ENCODE measurements at places on chromosomes 6 and 20.

DNA sequence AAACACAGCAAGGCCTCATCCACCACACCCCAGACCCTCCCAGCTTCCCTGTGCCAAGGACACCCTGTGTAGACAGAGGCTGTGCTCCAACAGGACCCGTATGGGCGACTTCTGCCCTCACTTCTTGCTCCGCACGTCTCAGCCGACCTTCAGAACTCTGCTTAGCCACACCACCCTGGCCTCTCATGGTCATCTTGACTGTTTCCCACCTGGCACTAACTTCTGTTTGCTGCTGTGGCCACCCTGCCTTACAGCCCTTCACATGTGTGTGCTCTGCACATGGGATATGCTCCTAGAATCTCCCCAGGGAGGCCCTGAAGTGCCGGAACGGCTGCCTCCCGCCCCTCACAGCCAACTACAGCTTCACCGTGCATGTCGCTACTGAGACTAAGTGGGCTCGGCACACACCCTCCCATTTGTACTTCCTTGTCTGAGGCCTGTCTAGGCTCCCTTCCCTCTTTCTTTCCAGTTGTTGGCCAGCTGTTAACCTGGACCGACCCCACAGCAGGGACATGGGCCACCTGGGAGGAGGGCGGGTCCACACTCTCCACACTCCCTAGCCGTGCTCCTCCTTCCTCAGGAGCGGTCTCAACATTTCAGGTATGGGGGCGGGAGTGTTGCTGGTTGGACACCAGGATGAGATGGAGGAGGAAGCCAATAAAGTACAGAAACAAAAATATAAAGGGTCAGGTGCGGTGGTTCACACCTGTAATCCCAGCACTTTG is 69.6 kb downstream of the PYGB start:
- peak; percentile 29 for DNase-seq

DNA sequence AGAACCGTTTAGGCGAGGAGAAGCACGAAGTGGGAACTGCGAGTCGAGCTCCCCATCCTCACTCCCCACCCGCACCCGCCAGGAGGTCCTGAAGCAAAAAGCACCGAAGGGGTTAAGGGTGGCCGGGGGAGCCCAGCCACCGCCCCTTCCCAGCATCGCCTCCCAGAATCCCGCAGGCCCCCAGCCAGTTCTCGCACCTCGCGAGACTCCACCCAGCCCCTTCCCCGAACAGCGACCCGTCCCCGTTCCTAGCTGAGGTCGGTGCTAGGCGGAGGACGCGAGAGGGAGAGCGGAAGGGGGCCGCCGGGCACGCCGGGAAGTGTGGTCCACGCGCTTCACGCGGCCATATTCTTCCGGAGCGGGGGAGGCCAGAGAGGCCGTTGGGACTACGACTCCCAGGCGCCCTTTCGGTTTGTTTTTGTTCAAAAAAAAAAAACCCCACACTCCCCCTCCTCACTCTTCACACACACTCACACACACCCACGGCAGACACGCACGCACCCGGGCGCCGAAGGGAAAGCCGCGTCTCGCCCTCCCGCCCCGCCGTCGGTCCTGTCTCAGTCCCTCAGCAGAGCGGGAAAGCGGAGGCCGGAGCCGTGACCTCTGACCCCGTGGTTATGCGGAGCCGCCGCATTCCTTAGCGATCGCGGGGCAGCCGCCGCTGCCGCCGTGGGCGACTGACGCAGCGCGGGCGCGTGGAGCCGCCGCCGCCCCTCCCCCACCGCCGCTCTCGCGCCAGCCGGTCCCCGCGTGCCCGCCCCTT is at the start of gene ASXL1:
TSS of gene ASXL1 (plus strand) at position 463 of the 763 bp plus-strand sequence. CDS start 445 bp downstream, outside the sequence.
- peak; percentile 100 for DNase-seq

GRCh38 chr20:44069203-44070011 is 117.6 kb downstream of the JPH2 start:
- DNase-seq, result no peak

DNA sequence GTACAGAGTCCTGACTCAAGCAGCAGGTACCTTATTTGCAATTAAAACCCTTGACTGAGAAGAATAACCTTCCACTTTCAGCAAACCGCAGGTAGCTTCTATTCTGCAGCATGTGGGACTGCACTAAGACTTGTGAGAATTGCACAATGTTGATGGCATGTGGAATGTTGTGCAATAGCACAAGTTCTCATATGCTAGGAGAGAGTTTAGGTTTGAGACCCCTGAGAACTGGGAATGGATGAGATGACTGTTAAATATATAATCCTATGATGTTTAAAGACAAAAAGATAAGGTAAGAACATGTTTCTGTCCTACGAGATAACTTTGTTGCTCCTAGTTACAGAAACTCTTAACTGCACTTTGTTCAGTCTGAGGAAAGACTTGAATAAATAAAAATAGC is 194.6 kb downstream of the OTOR start:
- DNase-seq, result no peak

DNA sequence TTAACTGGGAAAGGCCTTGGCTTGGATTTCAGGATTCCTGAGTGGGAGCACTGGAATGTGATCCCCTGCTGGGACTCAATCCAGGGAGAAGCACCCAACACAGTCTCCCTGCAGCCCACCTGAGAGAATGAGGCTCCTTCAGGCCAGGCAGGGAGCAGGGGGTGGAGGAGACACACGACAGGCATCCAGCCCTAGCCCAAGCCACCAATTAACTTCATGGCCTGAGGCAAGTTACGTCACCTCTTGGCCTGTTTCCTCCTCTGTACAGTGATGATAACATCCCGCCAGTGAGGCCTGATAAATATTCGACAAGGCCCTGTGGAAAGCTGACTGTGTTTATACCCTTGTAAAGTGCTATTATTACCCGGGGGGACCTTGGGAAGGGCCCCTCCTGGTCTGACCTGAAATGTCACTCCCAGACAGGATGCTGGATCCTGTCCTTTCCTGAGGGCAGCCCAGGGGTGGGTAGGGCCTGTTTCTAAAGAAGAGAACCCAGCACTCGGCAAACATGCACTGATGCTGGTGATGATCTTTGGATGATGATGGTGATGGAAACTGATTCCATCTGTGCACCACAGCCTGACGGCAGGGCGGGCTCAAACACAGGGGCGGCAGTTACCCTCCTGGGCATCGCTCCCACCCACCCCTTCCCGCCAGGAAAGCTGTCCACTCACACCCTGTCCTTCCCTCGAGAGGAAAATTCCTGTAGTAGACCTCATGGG is 12.4 kb downstream of the FRS3 start:
- DNase-seq, result no peak

- DNase-seq, result no peak
Observed at GRCh38 chr6:169787797-169788196, 36.4 kb downstream of the ERMARD start.

DNA sequence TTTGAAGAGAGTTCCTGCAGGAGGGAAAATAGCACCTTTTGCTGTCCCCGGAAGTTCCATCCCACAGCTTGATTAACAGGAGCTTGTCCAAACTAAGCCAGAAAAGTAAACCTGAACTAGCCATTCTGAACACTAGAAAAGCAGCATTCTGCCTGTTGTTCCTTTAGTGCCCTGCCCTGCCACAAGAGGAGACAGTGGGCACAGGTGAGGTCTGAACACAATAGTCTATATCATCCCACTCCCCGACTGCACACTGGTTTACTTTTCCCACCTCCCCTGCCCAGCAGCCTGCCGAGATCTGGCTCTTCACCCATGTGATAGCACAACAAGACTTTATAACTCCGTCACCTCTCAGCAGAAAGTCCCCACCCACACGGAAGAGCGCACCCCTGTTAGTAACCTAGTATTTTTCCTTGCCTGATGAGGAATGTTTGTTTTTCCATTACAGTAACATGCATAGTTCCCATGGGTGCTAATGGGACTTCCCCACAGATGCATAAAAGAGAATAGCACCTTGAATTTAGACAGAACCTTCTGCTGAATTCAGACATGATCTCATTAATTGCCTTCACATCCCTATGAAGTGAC is 59.7 kb downstream of the TFAP2A start:
- DNase-seq, result no peak

GRCh38 chr6:169263836-169264608 is 10.4 kb upstream of the THBS2 start:
- no peak for DNase-seq

DNA sequence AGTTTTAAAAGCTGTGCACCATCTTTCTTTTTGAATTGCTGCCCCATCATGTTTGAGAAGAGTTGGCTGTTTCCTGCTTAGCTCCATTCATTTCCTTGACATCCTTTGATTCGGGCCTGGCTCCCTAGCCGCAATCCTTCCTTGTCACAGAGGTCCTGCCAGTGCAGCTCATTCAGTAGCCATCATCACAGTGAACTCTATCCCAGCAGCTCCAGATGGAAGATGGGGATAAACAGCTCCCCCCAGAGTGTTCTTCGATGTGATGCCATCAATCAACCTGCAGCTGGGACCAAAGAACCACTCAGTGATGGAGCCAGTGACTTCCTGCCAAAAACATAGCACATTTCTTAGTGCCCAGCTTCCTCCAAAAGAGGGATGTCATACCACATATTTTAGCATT is 158.8 kb downstream of the FRK start:
- DNase-seq, result no peak

All from right forelimb (tissue), 1 donor.